Colonic mucosa (tissue), 4 donors: ENCODE measurements at places on chromosomes 2 and 18. TPM values are rescaled to one million over a fixed set of nuclear protein-coding genes. Genes with fewer than 3 reads are reported as not detected.

The SCG2 gene
- total RNA-seq: 2.9 TPM

The GALNT14 gene
- total RNA-seq: 0.15 TPM

The IHH gene
- total RNA-seq: 82.2 TPM

The SNED1 gene
- total RNA-seq: 4.6 TPM

DNA sequence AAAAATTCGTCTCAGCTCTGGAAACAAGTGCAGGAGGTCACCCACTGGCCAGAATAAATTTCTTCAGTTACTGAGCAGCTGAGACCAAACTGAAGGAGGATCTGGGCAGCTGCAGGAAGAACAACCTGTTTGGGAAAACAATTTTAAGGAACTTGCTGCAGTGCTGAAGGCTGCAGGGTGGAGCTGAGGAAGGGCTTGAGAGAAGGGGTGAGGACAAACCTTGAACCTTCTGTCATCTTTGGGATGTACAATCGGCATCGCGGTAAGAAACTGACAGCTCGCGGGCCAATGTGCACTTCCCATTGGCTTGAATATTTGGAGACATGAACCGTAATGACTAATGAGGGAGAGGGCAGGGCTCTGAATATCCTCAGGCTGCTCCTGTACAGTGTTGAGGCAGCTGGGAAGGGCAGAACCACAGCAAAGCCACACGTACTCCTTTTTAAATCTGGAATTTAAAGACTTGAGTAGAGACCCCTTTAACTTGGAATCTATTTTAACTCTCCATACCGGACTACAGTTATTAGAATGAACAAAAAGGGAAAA, 90.3 kb downstream of the TACR1 start:
- no peak for DNase-seq

- no peak for DNase-seq
These were observed 265.5 kb downstream of the TGIF1 start for GRCh38 chr18:3715231-3716080.

DNA sequence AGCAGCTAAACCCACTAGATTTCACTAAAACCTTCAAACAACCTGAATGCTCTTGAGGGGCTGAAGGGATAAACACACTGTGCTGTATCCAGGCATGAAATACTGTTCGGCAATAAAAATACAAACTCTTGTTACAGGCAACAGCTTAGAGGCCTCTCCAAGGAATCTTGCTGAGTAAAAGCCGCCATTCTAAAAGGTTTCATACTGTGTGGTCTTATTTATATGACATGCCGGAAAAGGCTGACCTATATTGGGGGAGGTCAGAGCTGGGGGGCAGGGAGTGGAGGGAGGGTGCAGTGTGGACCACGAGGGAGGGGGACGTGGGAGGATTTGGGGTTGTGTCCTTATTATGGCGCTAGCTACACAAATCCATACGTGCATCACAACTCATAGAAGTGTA, 136.2 kb downstream of the MBP start:
- no peak for DNase-seq

GRCh38 chr2:218009765-218010139, 7.0 kb upstream of the TNS1 start:
- DNase-seq: no peak

DNA sequence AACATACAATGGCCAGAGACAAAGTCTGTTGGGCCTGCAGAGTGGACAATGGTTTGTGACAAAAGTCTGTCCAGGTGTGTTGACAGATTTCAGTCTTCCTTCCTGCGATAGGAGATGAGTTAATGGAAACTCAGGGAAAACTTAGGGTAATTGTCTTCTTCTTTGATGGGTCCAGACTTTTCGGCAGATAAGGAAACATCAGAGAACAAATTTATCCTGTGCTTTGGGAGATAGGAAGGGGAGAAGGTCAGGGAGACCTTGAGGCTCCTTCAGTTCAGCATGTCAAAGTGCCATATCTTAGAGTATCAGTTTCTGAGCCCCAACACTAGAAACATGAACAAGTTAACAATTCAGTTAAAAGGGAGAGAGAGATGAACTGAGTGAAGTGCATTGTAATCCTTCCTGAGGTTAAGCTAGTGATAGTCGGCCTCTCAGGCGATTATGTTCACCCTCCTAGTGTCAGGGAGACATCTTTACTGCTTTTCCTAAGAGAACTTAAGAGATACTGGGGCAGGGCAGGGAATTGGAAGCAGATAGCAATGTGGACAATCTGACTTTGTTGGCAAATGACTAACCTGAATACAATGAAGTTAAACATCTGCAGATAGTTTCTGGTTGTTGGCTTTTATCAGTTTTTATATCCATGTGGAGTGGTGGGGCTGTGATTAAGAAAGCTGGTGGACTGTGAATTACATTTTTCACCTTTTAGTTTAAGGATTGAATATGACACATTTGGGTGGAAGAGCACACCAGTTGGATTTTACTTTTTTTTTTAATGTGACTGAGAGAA, 248.8 kb upstream of the FN1 start:
- no peak for DNase-seq

DNA sequence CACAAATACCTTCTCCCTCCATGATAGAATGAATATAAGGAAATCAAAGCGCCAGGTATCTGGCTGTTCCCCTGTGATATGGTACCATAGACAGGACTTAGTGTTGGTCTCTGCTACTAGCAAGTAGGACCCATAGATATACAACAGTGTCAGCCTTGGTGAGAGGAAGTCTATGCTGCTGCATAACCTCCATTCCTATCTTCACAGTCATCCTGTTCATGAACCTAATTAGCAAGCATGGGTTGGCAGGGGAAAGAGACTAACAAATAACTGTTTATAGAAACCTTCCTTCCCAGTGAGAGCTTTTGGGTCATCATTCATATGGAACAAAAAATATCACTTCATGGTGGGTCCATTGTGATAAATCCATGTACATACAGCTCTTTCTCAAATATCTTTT, 188.9 kb upstream of the FAM98A start:
- no peak for DNase-seq
